HEK293T (cell line): ENCODE measurements at places on chromosomes 3 and 15.
A peak's percentile ranks its signal among the peaks of the same experiment; 100 is the strongest.

DNA sequence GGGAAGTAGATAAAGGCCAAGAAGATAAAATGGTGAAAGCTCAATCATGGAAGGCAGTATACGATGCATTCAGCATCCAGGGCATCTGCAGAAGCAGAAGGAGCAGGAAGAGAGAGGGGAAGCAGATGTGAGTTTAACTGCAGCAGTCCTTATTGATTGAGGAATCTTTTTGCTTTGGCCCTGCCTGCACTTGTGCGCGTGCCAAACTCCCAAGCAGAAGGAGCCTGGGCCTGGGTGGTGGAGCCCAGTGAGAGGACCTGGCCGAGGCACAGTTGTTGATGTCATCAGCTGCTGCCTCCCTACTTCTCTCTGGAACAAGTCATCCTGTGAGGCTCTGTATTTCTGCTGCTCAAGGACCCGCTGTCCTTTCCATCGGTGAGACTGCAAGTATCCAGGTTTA, 65.5 kb upstream of the ROPN1 start:
- no peak for DNase-seq

DNA sequence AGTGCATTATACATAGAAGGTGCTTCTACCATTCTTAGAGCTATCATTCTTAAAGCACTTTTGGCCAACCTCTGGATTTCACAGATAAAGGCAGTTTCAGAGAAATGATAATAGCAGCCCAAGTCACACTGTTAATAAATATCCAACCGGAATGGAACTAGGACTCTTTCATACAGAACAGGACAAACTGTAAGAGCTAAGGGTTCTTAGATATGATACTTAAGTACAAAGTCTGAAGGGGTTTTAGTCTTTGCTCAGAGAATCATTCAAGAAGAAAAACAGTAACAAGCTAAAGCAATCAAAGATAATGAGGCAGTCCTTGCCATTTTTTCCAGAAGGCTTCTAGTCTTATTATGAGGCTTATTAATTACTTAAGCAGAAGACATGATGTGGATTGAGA, 239.0 kb downstream of the ERC2 start:
- no peak for DNase-seq

DNA sequence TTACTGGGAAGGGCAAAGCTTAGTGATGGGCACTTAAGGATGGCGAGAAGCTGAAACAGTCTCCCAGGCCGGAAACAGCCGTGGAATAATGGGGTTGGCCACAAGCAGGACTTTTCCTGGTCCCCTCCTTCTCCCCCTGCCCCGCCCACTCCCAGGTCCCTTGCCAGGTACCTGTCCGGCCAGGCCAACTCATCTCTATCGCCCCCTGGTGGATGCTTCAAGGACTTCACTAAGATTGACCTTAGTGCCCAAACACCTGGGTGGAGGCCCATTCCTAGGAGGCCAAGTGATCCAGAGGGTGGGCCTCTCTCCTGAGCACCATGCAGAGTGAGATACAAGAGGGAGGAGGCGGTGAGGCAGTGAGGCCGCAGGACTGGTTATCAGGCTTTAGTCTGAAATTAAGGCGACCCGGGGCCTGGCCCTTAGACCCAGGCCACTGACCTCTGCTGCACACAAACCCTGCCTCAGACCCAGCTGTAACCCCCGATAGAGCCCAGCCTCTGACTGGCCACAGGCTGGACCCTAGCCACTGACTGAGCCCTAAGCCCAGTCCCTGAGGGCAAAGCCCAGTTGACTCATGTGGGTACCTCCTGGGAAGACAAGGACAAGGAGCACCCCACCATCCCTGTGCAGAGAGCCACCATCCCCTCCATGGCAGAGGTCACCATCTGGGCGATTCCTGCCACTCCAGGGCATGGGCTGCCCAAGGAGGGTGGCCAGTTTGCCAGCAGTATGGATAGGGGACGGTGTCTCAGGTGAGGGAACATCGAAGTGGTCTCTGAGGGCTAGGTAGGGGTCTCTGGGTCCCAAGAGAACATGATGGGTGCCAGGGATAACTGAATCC, 37.6 kb downstream of the VIPR1 start:
- peak; percentile 75 for DNase-seq

DNA sequence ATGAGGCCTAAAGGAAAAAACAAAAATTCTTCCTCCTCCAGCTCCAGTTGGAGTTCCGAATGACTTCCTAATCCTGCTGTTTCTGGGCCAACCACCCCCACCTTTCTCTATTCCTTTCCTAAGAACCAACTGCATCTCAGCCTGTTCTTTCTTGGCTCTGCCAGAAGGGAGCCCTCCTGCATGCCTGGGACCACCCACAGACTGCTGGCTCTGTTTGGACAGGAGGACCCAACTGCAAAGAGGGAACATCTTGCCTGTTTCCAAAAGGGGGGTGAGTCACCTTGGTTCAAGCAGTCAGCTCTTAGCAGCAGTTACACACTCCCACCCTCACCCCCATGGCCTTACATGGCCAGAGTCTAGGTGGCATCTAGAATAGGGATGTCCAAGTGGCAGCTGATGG, 116.0 kb upstream of the PRICKLE2 start:
- no peak for DNase-seq

DNA sequence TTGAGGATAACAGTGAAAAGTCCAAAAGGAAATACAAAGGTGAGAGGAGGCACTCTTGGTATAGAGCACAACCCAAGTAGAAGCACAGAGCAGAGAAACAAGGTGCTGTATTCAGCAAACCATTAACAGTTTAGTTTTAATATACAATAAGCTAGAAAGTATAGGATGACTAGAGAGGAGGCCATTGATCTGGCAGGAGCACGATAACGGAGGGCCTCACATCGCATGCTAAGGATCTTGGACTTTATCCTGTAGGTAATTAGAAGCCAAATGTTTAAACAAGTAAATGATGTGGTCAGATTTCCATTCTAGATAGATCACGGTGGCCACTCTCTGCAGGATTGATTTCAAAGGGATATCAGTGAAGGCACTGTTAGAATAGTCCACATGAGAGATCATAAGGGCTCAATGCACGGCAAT, 935.0 kb downstream of the ROBO1 start:
- no peak for DNase-seq

DNA sequence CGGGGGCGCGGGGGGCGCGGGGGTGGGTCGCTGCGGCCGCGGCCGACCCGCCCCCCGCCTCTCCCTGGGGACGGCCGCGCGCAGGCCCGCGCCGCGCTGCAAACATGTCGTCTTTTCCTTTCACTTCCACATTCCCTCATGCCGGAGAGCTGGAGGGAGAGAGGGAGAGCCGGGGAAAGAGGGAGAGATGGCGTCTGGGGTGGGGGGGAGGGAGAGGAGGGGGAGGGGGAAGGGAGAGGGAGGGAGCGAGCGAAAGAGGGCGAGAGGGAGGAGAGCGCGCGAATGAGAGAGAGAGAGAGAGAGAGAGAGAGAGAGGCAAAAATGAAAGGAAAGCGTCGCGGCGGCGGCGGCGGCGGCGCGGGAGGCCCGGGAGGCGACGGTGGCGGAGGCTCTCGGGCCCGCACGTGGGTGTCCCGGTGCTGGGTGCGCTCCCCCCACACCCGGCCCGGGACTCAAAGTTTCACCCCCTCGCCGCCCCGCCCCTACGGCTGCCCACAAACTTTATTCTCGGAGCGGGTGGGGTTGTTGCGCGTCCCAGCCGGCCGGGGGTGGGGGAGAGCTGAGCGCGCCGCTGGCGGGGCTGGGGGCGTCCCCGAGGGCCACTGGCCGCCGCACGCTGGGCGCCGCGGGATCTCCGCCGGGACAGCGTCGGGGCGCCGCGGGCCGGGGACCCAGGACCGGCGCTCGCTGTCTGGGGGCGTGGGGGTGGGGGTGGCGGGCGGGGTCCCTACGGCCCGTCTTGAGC, 731 bp downstream of the ZNF710 start:
- DNase-seq, result peak; percentile 70

GRCh38 chr3:29384640-29385039, 103.8 kb downstream of the RBMS3 start:
- peak; percentile 14 for DNase-seq
